ENCODE measurements at places on chromosomes 16 and 17.

GRCh38 chr16:84662471-84662870 is 14.2 kb downstream of the KLHL36 start:
- DNase-seq, result no peak

DNA sequence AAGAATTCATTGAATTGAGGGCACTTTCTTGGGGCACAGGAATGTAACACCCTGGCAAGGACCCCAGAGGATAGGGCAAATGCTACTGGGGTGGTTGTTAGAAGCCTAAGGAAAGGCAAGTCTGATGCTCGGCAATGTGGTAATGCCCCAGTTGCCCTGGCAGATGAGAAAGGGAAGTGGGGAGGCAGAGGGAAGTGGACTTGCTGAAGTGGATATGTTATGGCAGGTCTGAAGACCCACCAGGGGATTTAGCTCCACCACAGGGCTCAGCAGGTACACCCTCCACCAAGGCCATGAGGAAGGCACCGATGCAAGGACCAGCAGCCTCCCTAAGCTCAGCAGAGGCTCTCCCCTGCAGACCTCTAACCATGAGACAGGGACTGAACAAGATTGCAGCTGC is 184.8 kb downstream of the IRX5 start:
- DNase-seq, result no peak

- no peak for DNase-seq
Measured at GRCh38 chr17:67369676-67370075, 3.3 kb upstream of the PSMD12 start.

GRCh38 chr17:40129498-40129897 is 7.7 kb downstream of the MSL1 start:
- no peak for DNase-seq

GRCh38 chr17:71634376-71634775 is 486.4 kb upstream of the SOX9 start:
- DNase-seq, result no peak

DNA sequence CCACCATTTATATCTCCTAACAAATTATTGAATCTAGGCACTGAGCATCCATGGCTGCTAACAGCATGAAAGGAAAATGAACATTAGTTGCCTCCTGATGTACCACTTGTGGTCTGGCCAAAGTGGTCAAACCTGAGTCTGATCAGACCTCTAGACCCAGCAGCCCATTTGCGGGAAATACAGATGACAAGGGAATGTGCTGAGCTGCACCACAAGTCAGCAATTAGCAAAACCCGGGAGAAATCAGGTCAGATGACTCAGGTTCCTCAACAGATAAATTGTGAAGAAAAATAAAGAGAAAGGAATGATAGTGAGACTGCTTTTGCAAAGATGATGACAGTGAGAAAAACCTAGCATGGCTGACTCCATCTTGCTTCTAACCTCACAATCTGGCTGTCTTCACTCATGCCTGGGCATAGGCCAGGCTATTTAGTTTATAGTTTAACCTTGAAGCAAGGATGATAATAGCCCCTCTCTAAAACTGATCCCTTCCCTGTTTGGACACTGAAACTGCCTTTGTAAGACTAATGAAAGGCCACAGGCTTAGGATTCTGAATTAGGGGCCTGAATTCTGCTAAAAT is 142.7 kb upstream of the ASIC2 start:
- DNase-seq, result no peak

- no peak for DNase-seq
Measured at GRCh38 chr17:56835264-56835585, 1.3 kb downstream of the DGKE start.

- DNase-seq, result no peak
Measured at GRCh38 chr17:60493847-60494321, 32.2 kb downstream of the APPBP2 start.

DNA sequence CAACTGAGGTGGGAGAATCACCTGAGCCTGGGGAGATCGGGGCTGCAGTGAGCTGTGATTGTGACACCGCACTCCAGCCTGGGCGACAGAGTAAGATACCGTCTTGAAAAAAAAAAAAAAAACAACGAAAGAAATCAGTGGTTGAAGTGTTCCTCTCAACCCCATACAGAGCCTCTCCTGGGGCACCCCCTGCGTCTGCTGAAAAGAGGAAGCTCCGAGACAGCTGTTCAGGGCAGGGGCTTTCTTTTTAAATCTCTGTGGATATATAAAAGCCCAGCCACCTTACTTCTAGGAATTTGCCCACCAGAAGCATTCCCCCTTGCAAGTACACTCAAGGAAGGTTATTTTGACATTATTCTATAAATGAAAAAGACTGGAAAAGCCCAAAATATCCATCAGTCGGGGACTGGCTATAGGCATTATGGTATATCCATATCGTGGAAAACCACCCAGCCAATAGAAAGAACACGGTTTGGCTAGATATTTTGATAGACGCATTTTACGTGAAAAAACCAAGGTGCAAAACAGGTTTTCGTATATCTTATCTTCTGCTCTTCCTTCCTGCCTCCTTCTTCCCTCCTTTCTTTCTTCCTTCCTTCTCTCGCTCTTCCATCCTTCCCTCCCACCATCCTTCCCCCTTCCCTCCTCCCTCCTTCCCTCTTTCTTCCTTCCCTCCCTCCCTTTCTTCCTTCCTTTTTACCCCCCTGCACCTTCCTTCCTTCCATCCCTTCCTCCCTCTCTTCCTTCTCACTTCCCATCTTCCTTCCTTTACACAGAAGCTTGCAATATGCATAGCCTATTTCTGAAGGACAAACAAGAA is 9.2 kb upstream of the CCL22 start:
- no peak for DNase-seq

GRCh38 chr17:71613996-71614395 is 506.8 kb upstream of the SOX9 start:
- no peak for DNase-seq

GRCh38 chr17:15361592-15361991 is 20.2 kb upstream of the TEKT3 start:
- no peak for DNase-seq

- no peak for DNase-seq
Measured at GRCh38 chr17:63446753-63447470, 806 bp upstream of the CYB561 start.
